ENCODE measurements at places on chromosomes 3 and 15.

- DNase-seq, result no peak
These were observed 80.2 kb downstream of the ARNT2 start for GRCh38 chr15:80484333-80484864.

DNA sequence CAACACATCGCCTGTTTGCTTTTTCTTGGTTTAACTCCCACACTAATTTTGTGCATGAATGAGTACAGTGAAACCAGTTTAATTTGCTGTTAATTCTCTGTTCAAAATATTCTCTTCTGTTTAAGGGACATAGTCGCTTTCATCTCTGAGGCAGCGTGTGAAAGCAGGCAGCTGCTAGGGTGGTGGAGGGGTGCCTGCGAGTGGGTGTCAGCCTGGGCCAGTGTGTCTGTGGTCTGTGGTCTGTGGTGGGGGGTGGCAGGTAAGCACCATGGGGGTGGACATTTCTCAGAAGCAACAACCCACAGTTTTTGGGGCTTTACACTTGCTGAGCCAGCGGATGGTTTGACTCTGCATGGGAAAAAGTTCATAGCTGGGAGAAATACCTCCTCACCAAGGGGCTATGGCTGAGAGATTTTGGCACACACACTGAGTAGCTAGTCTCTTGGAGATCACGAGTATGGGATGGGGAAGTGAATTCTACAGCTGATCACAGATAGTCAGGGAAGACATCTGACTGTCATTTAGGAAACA, 109.2 kb downstream of the EPHB1 start:
- DNase-seq, result no peak

DNA sequence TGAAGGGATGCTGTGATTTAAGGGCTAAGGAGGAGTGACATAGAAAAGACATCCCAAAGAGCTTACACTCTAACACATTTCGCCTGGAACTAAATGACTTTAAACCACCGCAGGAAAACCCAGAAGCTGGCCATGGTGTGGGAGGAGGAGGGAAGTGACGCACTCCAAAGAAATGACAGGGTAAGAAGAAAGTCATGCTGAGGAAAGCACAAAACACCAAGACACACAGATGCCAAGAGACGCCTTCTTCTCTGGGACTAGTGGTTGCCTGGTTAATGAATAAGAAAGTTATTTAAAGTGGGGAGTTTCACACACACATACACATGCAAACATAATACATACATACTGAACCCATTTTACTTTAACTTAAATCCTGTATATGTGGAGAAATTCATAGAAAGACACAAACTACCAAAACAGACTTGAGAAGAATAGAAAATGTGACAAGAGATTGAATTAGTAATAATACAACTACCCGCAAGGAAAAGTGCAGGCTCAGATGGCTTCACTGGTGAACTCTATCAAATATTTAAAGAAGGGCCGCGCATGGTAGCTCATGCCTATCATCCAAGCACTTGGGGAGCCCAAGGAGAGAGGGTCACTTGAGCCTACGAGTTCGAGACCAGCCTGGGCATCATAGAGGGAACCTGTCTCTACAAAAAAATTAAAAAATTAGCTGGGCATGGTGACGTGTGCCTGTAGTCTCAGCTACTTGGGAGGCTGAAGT, 125.5 kb downstream of the NSMCE3 start:
- DNase-seq, result no peak

- DNase-seq, result no peak
These were observed 146.1 kb upstream of the THBS1 start for GRCh38 chr15:39434751-39435238.

DNA sequence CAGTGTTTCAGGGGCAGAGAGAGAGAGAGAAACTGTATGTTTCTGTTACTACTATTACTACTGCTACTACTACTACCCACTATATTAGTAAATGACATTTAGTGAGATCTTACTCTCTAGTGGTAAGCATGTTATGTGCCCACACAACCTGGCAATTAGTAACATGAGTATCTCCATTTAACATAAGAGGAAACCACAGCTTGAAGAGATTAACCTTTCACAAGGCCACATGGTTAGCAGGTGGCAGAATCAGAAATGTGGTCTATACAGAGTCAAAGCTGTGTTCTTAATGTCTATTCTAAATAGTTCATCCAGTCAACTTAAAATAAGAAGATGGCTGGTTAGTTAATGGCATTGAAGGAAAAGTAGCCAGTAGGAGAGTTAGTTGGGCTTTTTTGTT, 961.6 kb downstream of the MCTP2 start:
- no peak for DNase-seq

- no peak for DNase-seq
These were observed 30.4 kb downstream of the PSTPIP1 start for GRCh38 chr15:77025083-77025901.

DNA sequence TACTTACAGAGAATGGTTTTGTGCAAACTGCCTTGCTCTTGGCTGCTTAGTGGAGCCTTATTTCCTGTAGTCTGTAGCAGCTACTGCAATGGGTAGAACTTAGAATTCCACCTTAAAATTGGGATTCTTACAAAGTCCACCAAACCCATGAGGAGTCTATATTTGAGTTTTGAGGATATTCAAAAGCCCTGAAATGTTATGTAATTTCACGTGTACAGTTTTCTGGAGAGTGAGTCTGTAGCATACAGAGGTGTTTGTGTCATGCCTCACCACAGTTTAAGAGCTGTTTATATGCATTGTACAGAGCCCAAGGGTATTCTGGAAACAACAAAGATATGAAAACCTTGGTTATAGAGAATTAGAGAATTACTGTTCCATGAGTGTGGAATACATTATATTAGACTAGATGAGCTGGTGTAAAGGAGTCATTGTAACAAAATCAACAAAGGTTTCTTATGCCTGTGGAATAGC, 114.4 kb downstream of the MBNL1 start:
- no peak for DNase-seq

GRCh38 chr15:69496001-69496400, 43.4 kb downstream of the RPLP1 start:
- no peak for DNase-seq

DNA sequence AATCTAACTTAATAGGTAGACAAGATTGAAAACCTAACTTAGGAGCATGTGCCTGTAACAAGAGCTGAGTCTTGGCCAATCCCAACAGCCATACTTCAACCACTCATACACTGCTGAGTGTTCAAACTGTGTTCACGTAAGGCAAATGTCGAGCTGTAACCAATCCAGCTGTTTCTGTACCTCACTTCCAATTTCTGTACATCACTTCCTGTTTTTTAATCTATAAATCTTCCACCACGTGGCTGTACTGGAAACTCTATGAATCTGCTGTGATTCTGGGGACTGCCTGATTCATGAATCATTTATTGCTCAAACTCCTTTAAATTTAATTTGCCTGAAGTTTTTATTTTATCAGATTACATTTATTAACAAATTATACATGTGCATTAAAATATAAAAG, 44.6 kb upstream of the NEDD4 start:
- DNase-seq, result no peak

- DNase-seq, result no peak
These were observed 10.0 kb downstream of the ATR start for GRCh38 chr3:142568393-142569017.

DNA sequence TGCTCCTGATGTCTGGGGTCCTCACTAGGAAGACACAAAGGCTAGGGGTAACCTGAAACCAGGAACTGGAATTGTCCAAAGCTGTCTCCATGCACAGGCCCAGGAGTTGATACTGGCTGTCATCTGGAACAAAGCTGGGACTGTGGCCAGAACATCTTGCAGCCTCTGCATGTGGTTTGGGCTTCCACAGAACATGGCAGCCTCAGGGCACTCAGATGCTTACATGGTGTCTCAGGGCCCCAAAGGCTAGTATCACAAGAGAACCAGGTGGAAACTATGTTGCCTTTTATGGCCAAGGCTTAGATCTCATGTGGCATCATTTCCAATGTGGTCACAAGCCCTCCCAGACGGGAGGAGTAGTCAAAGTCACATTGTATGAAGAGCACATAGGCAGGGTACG, 335.2 kb upstream of the TRIM42 start:
- DNase-seq, result no peak

- no peak for DNase-seq
These were observed 7.4 kb downstream of the TMIE start for GRCh38 chr3:46708401-46709156.

GRCh38 chr15:80712956-80713355, 17.8 kb downstream of the ABHD17C start:
- DNase-seq, result no peak

DNA sequence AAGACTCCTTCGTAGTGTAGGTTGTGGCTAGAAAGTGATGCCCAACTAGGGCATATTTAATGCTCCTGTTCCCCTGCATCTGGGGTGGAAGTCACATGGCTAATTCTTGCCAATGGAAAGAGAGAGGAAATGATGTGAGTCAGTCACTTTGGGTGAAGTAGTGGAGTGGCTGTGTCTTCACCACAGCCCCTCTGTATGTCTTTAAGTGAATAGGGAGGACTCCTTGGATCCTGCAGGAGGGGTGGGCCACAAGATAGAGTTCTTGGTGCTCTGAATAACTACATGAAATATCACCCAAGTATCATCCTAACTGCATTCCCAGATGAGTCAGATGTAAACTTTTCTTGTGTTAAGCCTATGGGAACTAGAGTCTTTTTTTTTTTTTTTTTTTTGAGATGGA, 17.8 kb upstream of the MB21D2 start:
- DNase-seq, result no peak

DNA sequence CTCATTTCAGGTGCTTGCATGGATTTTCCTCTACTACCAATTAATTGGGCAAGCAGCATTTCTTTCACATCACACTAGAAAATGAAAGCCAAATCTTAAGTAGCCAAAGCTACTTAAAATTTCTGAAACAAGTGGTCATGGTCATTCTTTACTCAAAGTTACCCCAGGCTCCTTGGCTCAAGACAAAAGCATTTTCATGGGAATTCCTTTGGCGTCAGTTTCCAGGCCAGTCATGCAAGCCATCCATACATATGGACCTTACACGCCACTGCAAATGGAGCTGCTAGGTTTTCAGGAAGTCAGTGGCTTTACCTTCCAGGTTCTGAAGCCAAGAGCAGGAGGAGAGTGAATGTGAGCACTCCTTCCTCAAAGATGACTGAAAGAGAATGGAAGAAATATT, 83.7 kb upstream of the IL12A start:
- DNase-seq, result no peak

GRCh38 chr15:56759450-56759845, 26.1 kb upstream of the ZNF280D start:
- no peak for DNase-seq

DNA sequence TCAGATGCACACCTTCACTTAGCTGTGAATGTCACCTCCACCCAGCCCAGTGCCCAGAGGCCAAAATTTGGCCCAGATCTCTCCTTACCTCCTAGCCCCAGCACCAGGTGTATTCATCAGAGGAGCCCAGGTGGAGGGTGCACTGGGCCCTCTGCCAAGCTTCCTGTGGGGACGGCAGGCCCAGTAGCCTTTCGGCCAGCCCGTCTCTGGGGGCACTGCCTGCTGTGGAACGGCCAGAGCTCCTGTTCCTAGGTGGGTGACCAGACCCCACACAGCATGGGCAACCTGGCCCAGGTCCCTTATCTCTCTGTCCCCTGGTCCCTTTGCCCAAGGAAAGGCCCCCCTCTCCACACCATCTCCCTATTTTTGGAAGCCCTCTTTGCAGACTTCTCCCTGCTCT, 67.8 kb downstream of the AAGAB start:
- DNase-seq, result no peak

DNA sequence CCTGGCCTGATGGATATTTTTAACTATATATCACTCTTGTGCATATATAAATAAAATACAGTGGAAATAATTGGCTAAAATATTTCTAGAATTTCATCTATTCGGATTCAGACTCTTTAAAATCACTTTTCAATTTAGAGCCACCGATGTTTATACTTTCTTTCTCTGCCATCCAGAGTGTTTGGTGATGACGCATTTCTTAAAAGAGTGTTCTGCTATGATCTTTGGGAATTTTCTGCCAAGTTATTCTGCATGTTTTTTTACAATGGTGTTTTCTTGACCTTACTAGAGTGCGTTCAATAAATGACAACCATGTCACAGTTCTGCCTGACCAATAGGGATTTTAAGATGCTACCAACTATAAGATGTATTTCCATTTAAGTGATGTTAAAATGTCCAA, 30.2 kb downstream of the PPP2R3A start:
- DNase-seq, result no peak

GRCh38 chr3:142168514-142168913, 19.2 kb upstream of the TFDP2 start:
- DNase-seq, result no peak

GRCh38 chr3:151168269-151169094, 34.5 kb downstream of the GPR171 start:
- DNase-seq, result peak; percentile 44

DNA sequence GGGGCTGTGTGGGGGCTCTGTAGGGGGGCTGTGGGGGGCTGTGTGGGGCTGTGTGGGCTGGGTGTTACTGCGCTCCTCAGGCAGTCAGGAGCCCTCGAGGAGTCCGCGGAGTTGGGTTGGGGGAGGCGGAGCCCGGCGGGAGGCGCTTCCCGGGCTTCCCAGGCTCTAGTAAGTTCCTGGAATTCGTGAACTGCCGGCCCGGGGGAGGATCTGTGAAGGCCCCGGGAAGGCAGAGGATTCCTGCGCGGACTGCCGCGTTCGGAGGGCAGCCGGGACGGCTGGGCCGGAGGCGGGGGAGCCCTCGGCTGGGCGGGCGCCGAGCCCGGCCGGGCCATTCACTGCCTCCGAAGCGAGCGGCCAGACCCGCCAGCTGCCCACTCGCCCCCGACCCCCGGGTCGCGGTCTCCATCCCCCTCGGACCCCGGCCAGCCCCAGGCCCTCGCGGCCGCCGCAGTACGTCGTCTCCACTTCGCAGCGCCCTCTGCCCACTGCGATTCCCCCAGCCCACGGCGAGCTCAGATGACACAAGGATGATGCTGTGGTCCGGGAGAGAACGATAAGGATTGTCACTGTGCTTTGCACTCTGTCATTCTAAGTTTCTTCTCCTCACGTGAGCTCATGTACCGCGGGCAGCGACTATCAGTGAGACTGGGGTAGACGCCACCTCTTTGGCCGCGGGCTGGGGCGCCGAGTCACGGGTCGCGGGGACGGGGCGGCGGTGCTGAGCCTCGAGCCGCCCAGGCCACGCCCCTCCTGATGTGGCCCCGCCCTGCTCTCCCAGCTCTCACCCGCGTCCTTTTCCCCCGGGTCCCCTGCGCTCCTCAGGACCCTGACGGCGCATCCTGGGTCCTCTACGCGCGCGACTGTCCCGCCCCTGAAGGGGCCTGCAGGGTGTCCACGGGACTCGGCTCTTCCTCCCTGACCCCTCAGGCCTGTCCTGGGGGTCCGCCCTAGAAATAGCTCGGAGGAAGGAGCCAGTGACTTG, 65.3 kb downstream of the KLF13 start:
- DNase-seq, result peak; percentile 36

DNA sequence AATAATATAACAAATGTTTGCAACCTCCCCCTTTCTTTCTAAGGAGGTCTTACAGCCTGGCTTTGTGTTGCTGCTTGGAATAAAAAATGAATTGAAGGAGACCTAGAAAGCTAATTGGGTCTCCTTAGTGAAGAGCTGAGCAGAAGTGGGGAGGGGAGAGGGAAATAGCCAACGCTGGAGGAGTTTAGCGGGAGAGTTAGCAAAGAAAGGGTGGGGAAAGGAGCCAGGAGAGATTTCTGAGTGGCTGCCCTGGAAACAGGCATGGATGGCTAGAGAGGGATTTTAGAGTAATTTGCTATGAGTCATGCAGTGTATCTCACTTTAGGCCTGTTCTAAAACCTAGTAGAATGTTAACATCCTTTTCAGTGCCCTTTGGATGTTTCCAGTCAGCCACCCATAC, 45.2 kb upstream of the PFN2 start:
- no peak for DNase-seq

- no peak for DNase-seq
These were observed 148.6 kb downstream of the SHQ1 start for GRCh38 chr3:72699631-72700030.

GRCh38 chr15:48250640-48251076, 44.6 kb downstream of the SLC12A1 start:
- DNase-seq, result peak; percentile 32

- DNase-seq, result no peak
These were observed 32.0 kb downstream of the ANKDD1A start for GRCh38 chr15:64943512-64944225.

Measured in NCI-H526 treated with DMSO at 0.1 percent for 48 hours (cell line).